ENCODE measurements at places on chromosomes 3 and 15.

GRCh38 chr3:127783642-127784160, 38.6 kb downstream of the MGLL start:
- DNase-seq = no peak

DNA sequence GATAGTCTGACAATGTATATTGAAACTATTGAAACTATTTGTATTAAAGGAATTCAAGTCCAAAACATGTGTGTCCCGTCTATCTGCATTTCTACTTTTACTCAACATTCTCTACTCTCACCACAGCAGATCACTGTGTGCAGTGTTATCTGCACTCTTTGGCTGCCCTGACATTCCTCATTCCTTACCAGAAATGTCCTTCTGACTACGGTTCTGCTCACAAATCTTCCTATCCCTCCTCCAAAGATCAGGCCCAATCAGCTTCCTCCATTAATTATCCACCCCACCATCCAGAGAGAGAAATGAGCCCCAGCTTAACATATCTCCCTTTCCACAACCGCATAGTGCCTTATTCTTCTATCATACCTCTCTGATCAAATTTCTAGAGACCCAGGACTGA, 94.7 kb downstream of the TBL1XR1 start:
- DNase-seq = no peak

GRCh38 chr3:72229952-72230351, 445.0 kb upstream of the PROK2 start:
- no peak for DNase-seq

- no peak for DNase-seq
Measured at GRCh38 chr3:172606021-172606420, 82.8 kb upstream of the TNFSF10 start.

GRCh38 chr3:190586631-190587011, 72.7 kb downstream of the IL1RAP start:
- DNase-seq = peak; percentile 56

GRCh38 chr3:192566706-192567290, 160.5 kb downstream of the FGF12 start:
- DNase-seq = peak; percentile 75

GRCh38 chr3:119230071-119230470, 10.6 kb downstream of the B4GALT4 start:
- no peak for DNase-seq

DNA sequence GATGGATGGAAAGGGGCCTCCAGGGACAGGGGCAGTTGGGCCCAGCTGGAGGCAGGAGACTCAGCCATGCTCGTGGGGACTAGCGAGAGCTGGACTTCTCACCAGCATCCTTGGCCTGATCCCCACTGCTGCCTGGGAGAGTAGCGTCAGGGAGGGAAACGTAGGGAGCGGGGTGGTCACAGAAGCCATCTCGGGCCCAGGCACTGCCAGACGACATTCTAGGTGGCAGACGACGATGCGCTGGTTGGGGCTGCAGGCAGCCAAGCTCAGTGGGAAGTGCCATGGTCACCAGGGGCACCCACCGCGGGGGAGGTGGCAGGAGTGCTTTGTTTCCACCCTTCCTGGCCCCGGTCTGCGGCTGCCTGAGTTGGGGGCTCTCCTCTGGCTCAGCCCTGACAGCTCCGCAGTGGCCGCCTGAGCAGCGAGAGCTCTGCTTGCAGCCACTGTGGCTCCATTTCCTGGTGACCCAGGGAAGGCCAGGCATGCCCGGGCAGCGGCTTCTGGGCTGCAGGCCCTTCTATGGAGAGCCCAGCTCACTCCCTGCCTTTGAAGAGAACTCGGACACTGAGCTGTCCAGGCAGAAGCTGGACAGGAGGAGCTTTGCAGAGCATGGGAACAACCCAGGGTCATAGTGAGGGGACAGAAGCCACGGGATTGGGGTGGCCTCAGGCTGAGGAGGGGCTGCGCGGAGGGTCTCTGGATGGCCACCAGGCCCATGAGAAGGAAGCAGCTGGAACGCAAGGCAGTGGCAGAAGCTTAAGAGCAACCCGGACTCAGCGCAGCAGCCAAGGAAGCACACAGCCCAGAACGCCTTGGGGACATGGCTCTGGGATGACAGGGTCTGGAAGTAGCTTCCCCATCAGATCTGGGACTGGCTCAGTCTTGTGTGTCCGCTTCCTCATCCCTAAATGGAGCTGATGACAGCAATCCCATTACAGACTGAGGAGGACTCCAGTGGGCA, 30.8 kb downstream of the KLHL25 start:
- DNase-seq = no peak

DNA sequence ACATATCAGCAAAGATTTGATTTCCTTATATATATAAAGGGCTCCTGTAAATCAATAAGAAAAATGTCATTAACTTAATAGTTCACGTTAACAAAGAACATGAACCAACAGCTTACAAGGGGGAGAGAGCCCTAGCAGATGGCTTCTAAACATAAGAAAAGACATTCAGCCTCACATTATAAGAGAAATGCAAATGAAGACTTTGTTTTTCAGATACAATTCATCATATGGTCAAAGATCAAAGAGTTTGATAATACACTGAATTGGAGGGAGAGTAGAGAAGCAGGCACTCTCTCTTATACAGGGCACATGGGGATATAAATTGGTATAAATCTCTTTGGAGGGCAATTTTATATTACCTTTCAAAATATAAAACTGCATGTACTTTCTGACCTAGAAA, 21.1 kb downstream of the RBP2 start:
- no peak for DNase-seq

DNA sequence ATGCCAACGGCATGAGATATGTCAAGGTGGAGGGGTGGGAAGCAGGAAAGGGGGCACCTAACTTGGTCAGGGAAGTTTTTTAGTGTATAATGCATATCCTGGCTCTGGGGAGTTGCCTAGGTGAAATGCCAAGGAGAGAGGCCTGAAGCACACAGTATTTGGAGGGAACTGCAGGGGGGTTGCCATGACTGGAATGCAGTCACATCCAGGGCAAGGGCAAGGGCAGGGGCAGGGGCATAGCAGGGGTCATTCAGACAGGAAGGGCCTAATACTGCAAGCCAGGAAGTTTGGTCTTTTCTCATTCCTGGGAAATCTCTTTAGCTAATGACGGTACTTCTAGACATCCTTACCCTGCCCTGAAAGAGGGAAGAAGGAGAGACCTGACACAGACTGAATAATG, 60.5 kb downstream of the MYRIP start:
- no peak for DNase-seq

GRCh38 chr15:33533197-33533596, 222.4 kb downstream of the RYR3 start:
- DNase-seq = no peak

GRCh38 chr3:159937561-159938166, 51.0 kb upstream of the IL12A start:
- DNase-seq = no peak

- no peak for DNase-seq
Measured at GRCh38 chr3:23751212-23751723, 54.5 kb upstream of the UBE2E1 start.

DNA sequence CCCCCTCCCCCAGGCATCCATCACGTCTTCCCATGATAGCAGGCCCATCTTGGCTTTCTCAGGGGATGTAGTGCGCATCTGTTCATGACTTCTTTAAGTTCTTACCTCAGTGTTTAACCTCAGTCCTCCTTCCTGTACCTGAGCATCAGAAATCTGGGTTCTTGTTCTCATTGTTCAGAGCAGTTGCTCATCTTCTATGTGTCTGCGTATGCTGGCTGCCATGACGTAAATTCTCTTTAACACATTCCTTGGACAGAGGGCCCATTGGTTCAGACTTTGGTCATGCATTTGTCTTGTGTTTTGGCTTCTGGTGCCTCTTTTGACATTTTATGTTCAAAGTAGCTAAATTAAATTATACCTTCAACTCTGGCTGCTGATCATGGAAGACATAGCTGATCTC, 227.3 kb downstream of the CACNA2D3 start:
- no peak for DNase-seq

- no peak for DNase-seq
Measured at GRCh38 chr3:14353502-14353901, 48.9 kb upstream of the SLC6A6 start.

DNA sequence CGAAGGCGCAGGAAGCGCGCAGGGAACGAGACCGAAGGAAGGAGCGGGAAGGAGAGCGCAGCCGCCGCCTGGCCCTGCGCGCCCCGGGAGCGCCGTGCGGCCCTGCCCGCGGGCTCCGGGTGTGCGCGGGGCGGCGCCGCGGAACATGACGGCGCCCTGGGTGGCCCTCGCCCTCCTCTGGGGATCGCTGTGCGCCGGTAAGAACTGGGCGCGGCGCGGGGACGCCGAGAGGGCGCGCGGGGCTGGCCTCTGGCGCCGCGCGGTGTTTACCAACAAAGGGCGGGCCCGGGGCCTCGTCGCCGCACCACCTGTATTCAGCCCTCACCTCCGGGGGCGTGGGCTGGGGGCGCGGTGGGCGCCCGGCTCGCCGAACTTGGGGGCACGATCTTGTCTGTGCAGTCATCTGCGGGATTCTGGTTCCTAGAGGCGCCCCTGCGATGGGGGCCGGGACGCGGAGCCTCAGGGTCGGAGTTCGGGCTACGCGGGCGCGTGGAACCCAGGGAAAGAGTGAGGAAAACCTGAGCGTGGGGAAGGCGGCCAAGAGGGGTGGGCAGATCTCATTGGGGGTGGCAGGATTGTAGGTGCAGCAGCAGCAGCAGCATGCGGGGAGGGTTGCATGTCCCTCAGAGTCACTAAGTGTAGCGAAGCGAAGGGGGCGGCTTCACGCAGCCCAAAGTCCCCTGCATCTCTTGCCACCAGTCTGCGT, 641 bp downstream of the ACVR2B start:
- DNase-seq = peak; percentile 45

GRCh38 chr15:89809093-89809786, 5.4 kb downstream of the ANPEP start:
- no peak for DNase-seq

DNA sequence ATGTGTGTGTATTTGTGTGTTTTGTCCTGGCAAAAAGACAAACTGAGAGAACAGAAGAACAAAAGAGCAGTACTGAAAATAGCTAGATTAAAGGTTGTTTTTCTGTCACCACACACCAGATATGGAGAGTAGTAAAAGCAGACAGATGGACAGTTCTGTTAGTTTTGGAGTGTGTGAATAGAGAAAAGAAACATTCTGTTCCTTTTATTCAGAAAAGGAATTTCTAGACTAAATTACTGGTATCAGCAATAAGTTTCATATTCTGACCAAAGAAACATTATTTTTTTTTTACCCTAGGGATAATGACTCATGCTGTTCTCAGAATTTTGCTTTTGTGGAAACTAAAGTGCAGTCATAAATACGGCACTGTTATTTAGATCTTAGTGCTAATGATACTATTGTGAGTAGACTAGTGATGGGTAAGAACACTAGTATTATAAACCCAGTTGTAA, 32.9 kb downstream of the PIK3CA start:
- DNase-seq = no peak

GRCh38 chr3:135694142-135694541, 271.4 kb upstream of the PPP2R3A start:
- DNase-seq = no peak

- DNase-seq = no peak
Measured at GRCh38 chr3:90080988-90081387, 973.6 kb downstream of the EPHA3 start.

GRCh38 chr15:67380921-67381320, 126.3 kb downstream of the IQCH start:
- no peak for DNase-seq

DNA sequence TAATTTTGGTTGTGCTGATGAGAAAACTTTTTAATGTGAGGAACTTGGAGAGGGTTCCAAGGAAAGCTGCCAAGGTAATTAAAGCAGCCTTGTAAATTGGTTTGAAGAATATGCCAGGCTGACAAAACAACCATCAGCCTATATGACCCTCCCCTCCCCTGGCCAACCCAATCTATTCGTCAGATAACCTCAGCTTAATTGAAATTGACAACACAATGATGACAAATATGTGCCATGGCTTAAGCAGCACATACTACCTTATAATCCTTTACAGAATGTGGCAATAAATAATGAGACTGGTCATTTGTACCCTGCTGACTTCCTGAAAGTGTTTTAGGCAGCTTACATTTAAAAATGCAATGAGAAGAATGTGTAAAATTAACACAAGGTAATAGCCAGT, 118.2 kb downstream of the EFHB start:
- DNase-seq = no peak

GRCh38 chr15:82870727-82871320, 61.4 kb downstream of the WHAMM start:
- DNase-seq = no peak

- DNase-seq = peak; percentile 90
Measured at GRCh38 chr3:69085833-69086722, 1.3 kb downstream of the ARL6IP5 start.

DNA sequence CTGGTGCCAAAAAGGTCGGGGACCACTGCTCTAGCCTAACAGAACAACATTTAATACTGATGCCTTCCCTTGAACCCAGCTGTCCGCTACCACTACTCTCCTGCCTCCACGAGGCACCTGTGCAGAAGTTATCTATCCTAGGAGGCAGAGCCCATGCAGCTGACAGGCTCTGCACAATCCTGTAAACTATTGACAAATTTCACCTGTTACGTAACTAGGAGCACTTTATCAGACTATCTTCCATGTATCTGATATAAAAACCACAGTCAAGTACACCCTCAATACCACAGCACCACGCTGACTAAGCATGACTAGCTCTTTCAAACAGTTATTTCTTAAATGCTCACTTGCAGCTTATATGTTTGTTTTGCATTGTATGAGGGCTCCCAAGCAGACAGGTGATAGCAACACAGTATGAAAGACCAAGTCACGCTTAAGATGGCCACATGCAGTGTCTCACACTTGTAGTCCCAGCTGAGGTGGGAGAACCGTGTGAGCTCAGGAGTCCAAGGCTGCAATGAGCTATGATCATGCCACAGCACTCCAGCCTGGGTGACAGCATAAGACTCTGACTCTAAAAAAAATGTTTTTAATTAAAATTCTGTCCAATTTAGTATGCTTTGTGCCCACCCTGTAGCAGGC, 4.5 kb upstream of the IL17RC start:
- no peak for DNase-seq

GRCh38 chr3:52202384-52203077, 4.6 kb downstream of the ALAS1 start:
- DNase-seq = no peak

- DNase-seq = no peak
Measured at GRCh38 chr3:14392231-14392630, 10.2 kb upstream of the SLC6A6 start.

GRCh38 chr3:108085810-108086350, 5.0 kb downstream of the CD47 start:
- no peak for DNase-seq

DNA sequence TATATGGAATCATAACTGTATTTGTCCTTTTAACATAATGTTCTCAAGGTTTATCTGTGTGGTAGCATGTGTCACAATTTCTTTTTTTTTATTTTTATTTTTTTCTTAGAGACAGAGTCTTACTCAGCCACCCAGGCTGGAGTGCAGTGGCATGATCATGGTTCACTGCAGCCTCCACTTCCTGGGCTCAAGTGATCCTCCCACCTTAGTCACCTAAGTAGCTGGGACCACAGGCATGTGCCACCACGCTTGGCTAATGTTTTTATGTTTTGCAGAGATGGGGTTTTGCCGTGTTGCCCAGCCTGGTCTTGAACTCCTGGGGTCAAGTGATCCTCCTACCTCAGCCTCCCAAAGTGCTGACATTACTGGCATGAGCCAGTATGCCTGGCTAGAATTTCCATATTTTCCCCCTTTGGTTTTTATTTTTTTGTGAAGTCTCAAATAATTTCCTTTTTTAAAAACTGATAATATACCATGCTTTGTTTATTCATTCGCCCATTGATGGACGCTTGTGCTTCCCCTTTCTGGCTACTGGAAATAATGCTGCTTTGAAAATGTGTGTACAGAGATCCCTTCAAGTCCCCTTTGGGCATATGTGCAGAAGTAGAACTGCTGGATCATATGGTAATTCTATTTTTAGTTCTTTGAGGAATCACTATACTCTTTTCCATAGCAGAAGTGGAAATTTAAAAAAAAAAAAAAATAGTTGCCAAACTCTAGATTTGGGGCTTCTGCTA, 28.4 kb downstream of the TMEM40 start:
- no peak for DNase-seq

Data from stimulated activated CD4-positive, alpha-beta T cell treated with anti-CD3 and anti-CD28 coated beads, Interleukin-15, amount 100 ng/mL, for 24 hours (primary cell).